Activated CD8-positive, alpha-beta memory T cell treated with anti-CD3 and anti-CD28 coated beads for 4 hours (primary cell): ENCODE measurements at places on chromosomes 5 and 9.

DNA sequence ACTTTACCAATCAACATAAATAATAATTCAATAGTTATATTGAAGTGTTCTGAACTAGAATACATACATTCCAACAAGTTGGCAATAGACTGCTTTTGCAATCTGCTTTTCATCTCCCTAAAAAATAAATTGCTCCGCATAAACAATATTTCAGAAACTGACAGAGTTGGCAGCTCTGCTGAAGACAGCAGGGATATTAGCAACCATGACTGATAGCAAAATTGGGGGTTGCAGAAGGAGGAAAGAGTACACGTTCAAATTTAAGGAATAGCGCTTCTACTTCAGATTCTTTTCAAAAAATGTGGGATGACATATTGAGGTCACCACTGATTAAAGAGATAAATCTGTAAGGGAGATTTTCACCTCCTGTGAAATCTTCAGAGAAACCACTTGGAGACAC lies 521.2 kb downstream of the DTWD2 start:
- no peak for DNase-seq

DNA sequence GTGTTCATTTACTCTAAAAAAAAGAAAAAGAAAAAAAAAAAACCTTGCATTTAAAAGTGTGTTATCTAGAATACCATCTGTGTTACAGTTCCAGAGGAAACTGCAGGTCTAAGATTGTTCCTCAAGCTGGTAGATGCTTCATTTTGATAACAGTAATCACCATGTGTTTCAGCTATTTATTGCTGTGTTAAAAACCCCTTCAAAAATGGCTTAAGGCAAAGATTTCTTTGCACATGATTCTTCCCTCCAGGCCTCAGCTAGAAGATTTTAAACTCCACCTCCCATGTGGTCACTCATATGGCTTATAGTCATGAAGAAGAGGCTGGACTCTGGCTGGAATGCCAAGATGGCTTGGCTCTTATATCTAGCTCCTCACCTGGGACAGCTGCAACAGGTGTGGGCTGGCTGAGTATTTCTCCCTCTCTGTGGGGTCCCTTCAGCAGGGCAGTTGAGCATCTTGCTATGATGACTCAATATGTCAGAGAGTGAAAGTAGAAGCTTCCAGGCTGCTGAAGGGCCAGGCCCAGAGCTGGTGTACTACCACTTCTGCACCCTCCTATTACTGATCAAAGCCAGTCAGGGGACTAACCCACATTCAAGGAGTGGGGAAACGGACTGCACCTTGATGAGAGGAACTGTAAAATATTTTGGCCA lies 920.4 kb upstream of the DMAC1 start:
- no peak for DNase-seq

- DNase-seq: no peak
Measured at GRCh38 chr5:27701931-27702903, 663.8 kb upstream of the CDH9 start.

DNA sequence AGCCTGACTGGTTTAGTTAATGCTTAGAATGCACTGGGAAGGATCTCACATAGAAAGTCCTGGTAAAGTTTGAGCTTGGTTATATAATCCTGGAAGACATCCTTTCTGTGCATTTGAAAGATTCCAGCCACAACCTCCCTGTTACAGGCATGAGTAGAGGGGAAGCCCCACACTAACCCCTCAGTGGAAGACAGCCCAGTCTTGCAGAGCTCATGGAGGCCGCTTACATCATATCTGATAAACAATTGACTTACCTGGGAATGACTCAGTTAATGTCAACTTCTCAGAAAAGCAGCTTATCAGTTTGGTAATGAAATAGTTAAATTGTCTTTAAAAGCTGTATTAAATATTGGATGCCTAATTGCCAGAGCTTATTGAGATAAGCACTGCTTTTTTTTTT lies 28.1 kb upstream of the PDE8B start:
- DNase-seq: no peak

- no peak for DNase-seq
Measured at GRCh38 chr9:94934816-94935328, 208.4 kb downstream of the AOPEP start.

DNA sequence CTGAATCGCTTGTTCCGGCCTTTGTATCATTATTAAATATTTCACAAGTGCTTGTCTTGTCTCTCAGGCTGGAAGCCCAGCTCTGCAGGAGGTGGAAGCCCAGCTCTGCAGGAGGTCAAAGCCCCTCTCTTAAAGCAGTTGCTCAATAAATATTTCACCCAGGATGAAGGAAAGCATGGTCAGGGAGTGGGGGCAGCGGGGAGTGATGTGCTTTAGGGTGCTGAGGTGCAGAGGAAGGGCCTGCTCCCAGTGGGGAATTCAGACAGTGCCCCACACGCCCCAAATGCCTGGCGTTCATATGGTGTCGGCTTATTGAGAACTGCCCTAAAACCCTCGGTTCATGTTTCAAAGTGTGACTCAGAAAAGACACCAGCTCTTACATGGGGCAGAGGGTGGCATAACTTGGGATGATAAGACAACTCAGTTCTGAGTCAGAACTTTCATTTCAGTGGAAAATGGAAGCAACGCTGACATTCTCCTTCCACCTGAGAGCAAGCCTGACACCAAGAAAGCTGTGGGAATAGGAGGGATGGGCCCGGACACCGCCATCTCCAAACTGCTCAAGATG lies 114.3 kb upstream of the DAP start:
- no peak for DNase-seq

DNA sequence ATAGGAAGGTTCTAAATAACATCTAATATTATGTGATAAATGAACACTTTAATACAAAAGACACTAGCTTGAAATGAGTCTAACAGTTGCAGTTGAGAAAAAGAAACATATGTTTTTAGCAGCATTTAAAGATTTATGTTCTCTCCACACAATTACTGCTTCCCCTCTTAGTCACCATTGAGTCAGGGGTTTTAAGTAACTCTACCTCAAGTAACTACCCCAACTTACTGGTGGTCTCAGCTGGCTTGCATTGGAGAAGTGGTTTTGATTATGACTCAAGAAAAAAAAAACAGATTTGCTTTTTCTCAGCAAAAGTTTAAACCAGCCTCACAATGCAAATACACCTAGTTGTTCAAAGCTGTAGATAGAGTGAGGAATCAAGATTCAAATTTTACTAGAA lies 1216.5 kb upstream of the CDH9 start:
- DNase-seq: no peak

GRCh38 chr9:36031774-36032555 lies 4.7 kb upstream of the RECK start:
- no peak for DNase-seq

DNA sequence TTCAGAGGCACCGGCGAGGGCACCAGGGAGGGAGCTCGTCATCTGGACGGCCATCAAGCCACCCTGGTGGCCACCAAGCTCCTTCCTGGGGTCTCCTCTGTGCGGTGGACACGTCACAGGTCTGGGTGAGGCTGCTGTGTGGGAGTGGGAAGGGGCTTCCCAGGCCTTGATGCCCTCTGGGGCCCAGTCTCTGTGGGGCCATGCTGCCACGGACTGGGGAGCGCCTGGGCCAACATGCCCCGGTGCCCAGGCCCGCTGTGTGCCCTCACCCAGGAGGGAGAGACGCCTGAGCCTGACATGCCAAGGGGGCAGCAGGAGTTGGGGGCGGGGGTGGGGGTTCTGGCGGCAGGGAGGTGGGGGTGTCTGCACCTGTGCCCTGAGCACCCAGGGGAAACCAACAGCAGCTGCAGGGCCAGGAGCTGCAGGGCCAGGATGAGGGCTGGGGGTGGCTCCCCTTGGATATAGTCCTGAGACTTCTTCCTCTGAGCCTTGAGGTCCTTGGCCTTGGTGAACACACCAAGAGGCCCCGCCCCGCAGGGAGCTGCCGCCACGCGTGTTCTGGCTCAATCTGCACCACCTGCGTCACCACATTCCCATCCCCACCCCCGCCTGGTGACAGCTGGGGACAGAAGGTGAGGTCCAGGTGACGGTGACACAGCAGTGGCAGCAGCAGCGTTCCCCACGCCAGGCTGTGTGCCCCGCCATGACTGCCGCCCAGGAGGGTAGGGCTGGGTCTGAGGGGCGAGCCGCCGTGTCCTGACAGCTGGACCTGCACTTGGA lies 15.3 kb upstream of the SEC16A start:
- DNase-seq: no peak

DNA sequence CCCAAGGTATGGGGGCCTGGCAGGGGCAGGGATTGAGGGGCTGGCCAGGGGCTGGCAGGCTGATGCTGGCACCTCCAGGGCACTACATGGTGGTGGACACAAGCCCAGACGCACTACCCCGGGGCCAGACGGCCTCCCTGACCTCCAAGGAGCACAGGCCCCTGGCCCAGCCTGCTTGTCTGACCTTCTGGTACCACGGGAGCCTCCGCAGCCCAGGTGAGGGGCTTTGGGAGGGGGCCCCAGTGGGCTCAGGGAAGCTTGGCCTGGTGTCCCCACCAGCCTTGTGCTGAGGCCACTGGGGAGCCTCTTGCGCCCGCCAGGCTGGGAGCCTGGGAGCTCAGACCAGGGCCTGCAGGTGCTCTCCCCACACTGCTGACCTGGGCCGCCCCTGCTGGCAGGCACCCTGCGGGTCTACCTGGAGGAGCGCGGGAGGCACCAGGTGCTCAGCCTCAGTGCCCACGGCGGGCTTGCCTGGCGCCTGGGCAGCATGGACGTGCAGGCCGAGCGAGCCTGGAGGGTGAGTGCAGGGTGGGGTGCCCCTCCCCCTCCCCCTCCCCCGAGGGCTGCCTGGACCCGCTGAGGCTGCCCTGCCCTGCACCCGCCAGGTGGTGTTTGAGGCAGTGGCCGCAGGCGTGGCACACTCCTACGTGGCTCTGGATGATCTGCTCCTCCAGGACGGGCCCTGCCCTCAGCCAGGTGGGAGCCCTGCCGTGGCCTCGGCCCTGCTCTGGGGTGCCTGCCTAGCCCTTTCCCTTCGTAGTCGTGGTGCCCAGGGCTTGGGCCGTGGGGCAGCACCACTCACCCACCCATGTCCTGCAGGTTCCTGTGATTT lies 5.7 kb downstream of the MAMDC4 start:
- no peak for DNase-seq

DNA sequence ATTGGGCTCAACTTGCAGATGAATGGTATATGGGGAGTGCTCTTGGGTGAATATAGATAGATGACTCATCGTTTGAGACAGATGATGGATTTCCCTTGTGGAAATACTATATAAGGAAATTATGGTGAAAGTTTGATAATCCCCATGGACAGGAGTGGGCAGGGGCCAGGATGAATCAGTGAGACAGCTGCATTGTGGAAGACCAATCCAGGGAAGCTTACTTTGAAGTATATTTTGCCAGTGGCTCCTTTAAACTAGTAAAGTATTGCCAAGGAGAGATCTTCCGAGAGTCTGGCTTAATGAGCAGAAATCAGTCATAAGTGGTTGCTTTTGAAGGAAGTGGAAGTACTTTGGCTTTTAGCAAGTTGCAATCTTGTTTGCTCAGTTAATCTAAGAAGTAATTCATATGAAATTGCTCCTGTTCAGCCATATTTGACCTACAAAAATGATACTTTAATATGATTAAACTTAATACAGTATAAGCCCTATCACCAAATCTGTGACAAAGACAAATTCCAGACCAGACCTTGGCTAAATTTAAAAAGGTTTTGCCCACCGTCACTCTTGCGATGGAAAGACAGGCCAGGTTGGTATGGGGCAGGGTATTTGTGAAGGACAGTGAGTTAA lies 9.3 kb upstream of the TNC start:
- no peak for DNase-seq

GRCh38 chr5:167835146-167835545 lies 456.3 kb upstream of the WWC1 start:
- no peak for DNase-seq

DNA sequence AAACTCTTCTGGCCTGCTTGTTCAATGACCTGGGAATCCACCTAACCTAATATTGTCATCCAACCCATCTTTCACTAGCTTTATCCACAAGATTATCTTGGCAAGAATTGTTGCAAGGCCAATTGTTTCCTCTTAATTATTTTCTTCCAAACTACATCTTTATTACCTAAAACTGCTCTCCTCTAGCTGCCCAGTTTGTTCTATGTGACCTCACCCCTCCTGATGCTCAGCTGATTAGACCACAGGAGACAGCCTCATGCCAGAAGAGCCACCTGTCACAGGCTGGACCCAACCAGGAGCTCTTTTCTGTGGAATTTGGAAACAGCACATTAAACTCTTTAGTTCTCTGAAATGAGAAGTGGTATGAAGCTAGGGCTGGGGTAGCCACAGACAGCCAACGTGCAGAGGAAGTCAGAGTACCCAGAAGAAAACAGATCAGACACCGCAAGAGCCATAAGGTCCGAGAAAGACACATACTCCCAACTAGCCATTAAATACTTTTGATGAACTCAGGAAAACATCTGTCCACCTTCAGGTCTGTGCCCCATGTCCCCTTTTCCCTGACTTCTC lies 12.0 kb downstream of the SAXO1 start:
- DNase-seq: no peak

DNA sequence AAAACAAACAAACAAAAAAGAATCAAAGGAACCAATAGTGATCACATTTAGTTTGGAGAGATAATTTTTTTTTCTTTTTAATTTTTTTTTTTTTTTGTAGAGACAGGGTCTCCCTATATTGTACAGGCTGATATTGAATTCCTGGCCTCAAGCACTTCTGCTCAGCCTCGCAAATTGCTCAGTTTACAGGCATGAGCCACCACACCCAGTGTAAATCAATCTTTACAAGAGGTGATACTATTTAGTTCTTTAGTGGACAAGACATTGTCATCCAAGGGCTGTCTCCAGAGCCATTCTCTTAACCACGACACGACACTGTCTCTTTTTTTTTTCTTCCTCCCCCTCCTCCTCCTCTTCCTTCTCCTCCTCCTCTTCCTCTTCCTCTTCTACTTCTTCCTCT lies 29.6 kb downstream of the ERAP2 start:
- DNase-seq: no peak

GRCh38 chr5:174159327-174160114 lies 114.0 kb downstream of the NSG2 start:
- DNase-seq: no peak

GRCh38 chr9:137064880-137065164 lies 5.5 kb downstream of the SAPCD2 start:
- no peak for DNase-seq

DNA sequence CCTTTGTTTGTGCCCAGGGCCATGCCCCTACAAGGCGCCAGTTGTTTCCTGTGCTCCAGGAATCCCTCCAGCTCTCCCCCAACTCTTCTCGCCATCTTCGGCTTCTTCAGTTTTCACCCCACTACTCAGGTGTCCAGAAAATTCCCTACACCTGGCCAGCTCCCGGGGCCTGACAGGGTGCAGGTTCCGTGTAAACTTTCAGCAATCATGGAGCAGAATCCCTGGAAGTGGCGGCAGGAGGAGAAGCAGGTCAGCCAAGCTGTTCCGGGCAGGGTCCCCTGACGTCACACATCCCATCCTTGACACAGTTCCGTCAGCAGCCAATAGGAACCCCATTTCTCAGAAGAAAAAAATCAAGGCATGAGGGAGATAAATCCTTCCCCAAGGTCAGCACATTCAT lies 12.2 kb upstream of the ADGRD2 start:
- no peak for DNase-seq

- no peak for DNase-seq
Measured at GRCh38 chr9:130557077-130557468, 22.3 kb upstream of the FUBP3 start.
